ENCODE measurements at places on chromosomes 7 and 10.

GRCh38 chr7:38796626-38797501 lies 112.1 kb downstream of the VPS41 start:
- DNase-seq: peak; percentile 50

GRCh38 chr7:102129636-102130370 lies 156.9 kb upstream of the SH2B2 start:
- no peak for DNase-seq

- no peak for DNase-seq
Observed at GRCh38 chr7:159172400-159172799, 27.7 kb upstream of the VIPR2 start.

DNA sequence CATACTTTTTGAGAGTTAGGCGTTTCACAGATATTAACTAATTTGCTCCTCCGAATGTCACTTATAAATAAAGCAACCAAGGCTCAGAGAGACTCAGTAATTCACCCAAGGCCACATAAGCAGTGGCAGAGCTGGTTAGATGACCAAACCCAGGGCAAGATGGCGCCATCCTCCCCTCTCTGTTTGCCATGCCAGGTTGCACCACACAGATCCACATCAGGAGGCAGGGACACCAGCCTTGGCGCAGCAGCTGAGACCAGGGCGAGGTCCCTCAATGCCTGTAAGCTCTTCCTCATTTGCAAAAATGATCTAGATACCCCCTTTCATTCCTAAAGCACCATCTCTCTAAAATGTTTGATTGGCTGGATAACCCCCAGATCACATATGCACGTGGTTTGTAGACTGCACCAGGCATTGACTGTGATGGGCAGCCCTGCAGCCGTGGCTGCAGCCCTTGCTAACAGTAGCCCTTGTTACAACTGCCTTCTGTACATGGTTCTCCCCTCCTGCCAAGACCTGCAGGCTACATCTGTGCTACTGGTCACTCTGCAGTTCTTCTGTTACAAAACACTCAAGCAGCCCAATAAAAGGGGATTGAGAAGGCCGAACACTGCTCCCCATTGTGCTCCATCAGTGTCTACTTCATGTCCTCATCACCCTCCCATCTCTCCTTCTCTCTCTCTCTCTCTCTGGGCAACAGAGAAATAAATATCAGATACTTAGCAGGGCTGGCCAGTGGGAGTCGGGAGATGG lies 298.6 kb downstream of the PRPF18 start:
- DNase-seq: no peak
